Activated CD8-positive, alpha-beta memory T cell treated with anti-CD3 and anti-CD28 coated beads, Interleukin-2, amount 10 ng/mL, durations not matched to agents 7 days and 5 days (primary cell): ENCODE measurements at places on chromosomes 1 and 21. TPM values are rescaled to one million over a fixed set of nuclear protein-coding genes. Genes with fewer than 3 reads are reported as not detected.

The CD48 gene
- 332 TPM for total RNA-seq

The PSMD4 gene
- total RNA-seq, result 187 TPM

DNA sequence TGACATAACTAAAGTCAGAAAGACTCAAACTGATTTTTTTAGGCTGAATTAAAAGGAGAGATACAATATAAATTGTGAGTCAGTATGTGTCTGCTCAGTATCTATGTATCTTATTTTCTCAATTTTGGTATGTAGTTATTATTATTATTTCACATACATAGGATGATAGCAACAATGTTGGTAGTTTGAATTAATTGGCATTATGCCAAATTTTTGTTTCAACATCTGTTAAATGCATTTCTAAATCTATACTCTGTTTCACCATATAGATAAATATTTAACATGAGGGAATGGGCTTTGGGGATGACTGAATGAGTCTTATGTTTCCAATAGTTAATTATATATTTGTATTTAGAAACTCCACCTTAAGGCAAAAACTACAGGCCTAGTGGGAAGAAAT is 12.6 kb upstream of the HMCN1 start:
- H3K4me1 ChIP-seq, result no peaks in the 10 kb centered on the region
- peaks cover 24% of the 10 kb centered on the region for H3K27me3 ChIP-seq
- no peak overlapping the region for H3K4me3 ChIP-seq
- no peak for DNase-seq
- H3K27ac ChIP-seq, result no peak overlapping the region

DNA sequence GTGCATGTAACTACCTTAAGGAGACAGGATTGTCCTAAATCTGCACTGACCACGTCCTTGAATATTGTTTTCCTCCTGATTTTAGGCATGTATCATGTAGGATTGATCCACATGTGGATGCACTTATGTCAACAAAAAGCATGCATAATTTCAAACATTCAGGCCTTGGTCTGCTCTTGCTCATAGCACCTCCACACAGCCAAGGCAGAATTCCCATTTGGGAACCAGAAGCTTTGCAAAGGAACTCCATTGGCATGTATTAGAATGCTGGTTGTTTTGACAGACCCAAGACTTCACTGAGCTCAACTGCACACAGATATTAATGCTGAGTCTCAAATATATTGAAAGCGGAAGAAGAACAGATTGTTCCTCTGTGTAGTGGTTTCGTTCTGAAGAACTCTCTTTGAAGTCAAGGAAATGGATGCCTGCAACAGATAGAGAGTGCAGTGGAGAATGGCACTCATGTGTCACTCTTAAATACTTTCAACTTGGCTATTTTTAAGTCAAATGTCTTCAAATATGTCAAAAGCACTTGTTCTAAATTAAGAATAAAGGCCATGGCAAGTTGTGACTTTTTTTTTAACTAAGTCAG is 387.6 kb downstream of the LTN1 start:
- DNase-seq, result no peak
- no peak overlapping the region for H3K4me3 ChIP-seq
- H3K36me3 ChIP-seq, result peaks cover 29% of the 10 kb centered on the region

DNA sequence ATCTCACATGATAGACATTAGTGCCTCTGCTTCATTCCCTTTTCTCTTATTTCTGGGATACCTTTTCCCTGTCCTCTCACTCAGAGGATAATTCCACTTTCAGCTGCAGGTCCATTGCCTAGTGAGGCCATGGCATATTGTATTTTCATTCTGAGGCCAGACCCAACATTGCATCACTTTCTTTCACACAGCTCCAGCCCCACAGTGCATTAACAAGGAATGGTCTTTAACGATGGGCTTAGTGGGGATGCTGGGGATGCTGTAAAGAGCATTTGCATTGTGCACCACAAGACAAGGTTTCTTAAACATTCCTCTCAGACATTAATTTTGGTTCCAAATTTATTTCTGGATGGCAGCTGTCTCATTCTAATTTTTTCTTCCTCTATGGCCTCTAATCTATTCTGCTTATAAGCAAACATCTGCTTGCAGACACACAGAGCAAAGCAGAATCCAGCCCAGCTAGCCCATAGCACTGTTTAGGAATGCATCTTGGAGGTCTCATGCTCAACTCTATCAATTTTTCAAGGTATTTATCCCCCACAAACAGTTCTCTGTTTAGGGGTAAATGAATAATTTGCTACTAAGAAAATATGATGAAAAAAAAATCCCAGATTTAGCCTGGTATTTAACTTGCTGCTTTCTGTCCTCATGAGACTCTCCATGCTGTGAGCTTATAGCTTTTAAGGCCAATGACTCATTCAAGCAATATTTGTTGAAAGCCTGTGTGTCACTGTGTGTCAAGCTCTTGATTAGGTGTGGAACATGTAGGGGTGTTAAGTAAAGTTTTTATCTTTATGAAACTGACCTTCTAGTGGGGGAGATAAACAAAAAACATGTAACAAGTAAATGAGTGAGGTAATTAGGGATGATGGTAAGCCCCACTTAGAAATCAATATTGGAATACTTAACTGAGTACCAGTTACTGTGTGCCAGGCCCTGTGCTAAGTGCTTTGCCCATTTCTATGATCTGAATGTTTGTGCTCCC is 44.5 kb upstream of the CCDC190 start:
- H3K4me1 ChIP-seq, result no peaks in the 10 kb centered on the region
- no peak overlapping the region for H3K27ac ChIP-seq
- DNase-seq, result no peak
- no peak overlapping the region for H3K4me3 ChIP-seq

DNA sequence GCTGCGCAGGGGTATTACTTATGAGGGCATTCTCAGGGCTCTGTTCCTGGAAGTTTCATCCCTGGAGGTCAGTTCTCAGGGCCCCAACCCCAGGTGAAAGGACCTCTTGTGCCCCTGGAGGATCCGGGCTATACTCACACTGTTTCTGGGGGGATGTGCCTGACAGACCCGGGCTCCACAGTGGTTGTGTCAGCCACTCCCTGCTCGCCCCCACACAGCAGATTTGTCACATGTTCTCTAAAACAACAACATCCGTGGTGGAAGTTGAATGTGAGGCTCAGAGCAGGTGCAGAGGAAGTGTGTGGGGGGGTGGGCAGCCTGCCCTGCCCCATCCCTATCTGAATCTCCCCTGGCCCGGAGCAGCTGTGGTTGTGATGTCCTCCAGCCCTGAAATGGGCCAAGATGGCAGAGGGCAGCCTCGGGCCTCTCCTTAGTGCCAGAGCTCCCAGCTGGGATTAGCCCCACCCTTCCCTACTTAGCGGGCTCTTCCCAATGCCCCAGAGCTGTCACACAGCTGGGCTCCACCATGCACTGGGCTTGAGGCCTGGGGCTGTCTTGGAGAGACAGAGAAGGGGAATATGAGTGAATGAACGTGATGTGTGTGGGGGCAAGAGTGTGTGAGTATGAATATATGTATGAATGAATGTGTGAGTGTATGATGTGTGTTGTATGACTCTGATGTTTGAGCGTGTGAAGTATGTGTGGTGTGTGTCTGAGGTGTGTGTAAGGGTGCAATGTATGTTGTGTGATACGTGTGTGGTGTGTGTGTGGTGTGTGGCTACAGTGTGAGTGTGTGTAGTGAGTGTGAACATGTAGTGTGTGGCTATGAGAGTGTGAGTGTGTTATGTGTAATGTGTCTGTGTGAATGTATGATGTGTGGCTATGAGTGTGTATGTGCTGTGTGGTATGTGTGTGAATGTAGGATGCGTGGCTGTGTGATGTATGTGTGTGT is 1.5 kb upstream of the FCMR start:
- H3K27ac ChIP-seq, result no peak overlapping the region
- H3K4me1 ChIP-seq, result peaks cover 11% of the 10 kb centered on the region
- peaks cover 9% of the 10 kb centered on the region for H3K36me3 ChIP-seq
- no peak overlapping the region for H3K4me3 ChIP-seq

DNA sequence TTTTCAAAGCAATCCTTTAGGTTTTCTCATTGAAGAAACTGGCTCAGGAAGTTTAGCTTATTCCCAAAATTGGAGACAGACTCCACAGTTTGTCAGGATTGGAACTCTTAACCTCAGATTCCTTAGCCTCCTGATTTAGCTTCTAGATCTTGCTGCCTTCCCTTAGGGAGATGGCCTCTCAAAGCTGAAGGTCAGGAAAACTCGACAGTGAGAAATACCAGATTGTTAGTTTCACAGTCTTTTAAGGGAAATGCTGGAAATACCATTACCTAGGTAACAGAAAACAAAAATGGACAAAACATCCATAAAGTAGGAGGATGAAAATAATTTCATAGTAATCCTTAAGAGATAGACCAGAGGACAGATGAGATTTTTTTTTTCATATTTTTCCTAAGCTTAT is 7.8 kb downstream of the RASAL2 start:
- no peaks in the 10 kb centered on the region for H3K4me1 ChIP-seq
- H3K36me3 ChIP-seq, result no peaks in the 10 kb centered on the region
- H3K27me3 ChIP-seq, result no peaks in the 10 kb centered on the region
- no peak overlapping the region for H3K4me3 ChIP-seq

- H3K36me3 ChIP-seq, result peaks cover 34% of the 10 kb centered on the region
- DNase-seq, result no peak
- no peak overlapping the region for H3K27ac ChIP-seq
- no peaks in the 10 kb centered on the region for H3K27me3 ChIP-seq
- no peak overlapping the region for H3K4me3 ChIP-seq
These were observed 36.8 kb downstream of the RAB3GAP2 start for GRCh38 chr1:220235462-220235861.
